Retina (tissue), 1 donor: ENCODE measurements at places on chromosomes 12 and 14.
A peak's percentile ranks its signal among the peaks of the same experiment; 100 is the strongest.

GRCh38 chr12:58557171-58557570 is 363.1 kb downstream of the LRIG3 start:
- no peak for DNase-seq

- no peak for DNase-seq
Measured at GRCh38 chr12:81083018-81083417, 5.1 kb downstream of the ACSS3 start.

DNA sequence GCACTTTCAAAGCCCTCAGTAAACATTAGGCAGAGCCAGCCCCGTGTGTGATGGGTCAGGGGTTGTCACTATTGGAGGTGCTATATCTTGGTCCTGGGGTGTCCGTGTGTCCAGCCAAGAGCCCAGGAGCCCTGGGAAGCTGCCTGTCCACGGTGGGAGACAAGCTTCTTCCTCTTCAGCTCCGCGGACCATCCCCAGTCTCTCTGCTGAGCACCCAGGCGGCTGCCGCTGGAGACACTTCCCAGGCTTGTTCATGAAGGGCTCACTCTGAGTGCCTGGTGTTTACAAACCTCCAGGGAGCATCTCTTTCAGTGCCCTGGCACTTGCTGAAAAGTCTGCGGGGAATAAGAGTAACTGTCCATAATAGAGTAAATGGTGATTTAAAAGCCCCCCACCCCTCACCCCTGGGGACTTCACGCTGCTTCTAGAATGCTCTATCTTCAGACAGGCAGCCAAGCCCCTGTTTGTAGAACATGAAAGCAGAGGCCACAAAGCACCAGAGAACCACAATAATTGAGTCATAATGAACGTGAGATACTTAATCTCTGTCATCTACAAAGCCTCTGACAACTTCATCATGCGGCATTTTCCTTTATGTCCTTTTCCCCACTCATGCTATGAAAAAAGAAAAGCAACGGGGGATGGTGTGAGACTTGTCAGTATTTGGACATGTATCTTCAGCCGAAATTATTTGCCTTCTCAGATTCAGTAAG is 178.6 kb downstream of the TMEM132C start:
- DNase-seq, result no peak

- peak; percentile 45 for DNase-seq
Measured at GRCh38 chr14:24605435-24606190, 3.9 kb downstream of the GZMH start.

GRCh38 chr12:18387706-18388105 is 126.4 kb downstream of the PIK3C2G start:
- DNase-seq, result no peak

- no peak for DNase-seq
Measured at GRCh38 chr14:84543859-84544258, 986.1 kb upstream of the FLRT2 start.

DNA sequence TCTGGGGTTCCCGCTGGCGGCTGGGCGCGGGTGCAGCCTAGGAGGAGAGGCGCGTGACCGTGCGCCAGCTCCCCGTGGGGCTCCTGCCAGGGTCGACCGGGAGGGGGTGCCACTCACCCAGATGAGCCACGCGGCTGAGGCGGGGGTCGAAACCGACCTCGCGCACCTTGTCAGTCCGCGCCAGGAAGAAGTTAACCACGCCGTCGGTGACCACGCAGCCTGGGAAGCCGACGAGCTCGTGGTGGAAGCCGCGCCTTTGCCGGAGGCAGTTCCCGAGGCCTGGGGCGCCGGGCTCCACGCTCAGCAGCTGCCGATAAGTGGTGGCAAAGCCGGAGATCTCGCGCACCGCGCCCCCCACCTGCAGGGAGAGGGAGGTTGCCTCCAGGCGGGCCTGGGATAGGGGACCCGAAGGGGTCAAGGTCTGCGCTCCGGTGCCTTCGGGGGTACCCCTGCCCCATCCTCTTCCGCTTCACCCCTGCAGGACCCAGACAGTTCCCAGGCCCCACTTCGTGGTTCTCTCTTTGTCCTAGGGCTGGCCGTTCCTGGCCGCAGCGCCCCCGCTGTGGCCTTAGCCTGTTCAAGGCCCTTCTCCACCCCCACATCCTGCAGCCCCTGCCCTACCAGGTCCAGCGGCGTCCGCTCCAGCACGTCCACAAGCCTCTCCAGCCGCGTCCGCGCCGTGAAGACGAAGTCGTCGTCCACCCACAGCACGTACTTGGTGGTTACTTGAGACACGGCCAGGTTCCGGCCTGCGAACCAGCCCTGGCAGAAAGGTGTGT is 5.3 kb downstream of the B4GALNT1 start:
- DNase-seq, result peak; percentile 63

GRCh38 chr12:53221203-53222080 is 10.6 kb downstream of the RARG start:
- peak; percentile 82 for DNase-seq

- DNase-seq, result no peak
Measured at GRCh38 chr14:63543826-63544406, 739 bp upstream of the PPP2R5E start.

- DNase-seq, result no peak
Measured at GRCh38 chr14:52146504-52146903, 77.6 kb upstream of the NID2 start.

DNA sequence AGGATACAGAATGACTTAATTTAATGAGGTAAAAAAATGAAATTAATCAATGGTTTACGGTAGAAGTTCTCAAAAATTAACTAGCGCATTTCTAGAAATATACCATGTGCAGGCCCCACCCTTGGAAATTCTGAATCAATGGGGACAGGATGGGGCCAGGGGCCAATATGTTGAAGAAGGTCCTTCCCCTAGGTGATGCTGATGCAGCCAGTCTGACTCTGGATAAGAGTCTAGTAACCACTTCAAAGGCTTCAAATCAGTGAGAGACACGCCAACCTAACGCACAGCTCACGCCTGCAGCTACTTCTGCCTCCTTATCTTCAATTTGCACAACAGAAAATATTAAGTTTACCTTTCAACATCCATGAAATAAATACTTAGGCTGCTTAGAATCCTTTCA is 14.9 kb downstream of the GIT2 start:
- no peak for DNase-seq
